ENCODE measurements at places on chromosomes 5 and 9. TPM values are rescaled to one million over a fixed set of nuclear protein-coding genes. Genes with fewer than 3 reads are reported as not detected.

DNA sequence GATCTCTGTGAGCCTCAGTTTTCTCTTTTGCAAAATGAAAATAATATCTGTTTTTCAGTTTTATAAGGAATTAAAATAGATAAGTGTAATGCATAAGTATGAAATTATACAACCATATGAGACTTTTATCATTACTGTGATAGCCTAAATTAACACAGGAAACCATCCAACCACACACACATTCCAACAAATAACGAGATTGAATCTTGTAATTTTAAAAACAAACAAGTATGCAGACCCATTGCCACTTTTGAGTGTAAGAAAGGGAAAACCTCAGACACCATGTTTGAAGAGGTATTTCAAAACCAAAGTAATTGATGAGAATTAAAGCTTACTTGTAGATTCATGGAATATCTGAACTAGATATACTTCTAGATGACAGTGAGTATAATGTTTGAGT is 32.0 kb downstream of the XRCC4 start:
- DNase-seq: no peak

GRCh38 chr5:82291420-82291819 is 13.3 kb upstream of the RPS23 start:
- no peak for DNase-seq

Gene NADK2
- 34.2 TPM for total RNA-seq

Gene CARD6
- 2.5 TPM for total RNA-seq

DNA sequence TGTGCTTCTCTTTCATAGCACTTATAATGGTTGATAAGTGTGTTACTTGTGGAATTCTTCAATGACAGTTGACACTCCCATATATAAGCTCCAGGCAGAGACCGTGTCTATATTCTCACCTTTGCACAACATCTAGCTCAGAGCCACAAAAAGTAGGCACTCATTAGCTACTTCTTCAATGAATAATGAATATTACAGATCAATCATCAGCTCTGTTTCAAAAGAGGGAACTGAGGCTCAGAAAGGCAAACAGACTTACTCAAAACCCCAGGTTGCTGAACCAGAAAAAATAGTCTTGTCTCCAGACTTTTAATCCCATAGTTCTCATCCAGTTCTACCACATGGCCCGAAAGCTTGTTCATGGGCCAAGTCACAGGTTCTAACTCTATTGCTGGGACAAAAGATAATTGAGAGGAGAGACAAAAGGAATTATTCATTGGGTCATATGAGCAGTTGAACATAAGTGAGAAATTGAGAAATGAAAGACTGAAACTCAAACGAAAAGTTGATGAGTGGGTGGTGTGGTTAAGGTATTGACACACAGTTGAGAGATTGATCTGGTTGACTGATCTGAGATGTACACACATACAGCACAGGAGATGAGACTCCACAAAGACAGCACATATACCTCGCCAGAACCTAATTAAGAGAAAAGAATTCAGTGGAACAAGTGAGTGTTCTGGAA is 381.6 kb downstream of the EFNA5 start:
- DNase-seq: no peak

Gene CFAP77
- total RNA-seq: 0.29 TPM

DNA sequence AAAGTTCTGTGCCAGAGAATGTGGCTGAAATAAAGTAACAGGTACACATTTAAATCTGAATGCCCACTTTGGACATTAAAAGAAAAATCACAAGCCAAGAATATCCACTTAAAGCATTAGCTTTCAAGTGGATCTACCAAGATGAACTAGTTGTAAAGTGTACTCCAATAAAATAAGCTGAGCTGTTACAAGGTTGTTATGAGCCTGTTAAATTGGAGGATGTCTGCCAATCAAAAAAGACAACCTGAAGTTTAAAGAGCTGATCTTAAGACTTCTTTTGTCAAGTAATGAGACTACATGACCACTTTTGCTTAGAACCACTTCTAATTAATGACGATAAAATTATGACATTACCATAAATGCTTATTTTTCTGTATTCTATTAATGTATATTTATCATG is 2.4 kb downstream of the FAM200C start:
- no peak for DNase-seq

Gene SGCD
- 5.7 TPM for total RNA-seq

Gene SH3RF2
- 6.8 TPM for total RNA-seq

Gene TMEM174
- not detected for total RNA-seq

- DNase-seq: peak; percentile 51
Measured at GRCh38 chr9:78296201-78296892, 578 bp upstream of the PSAT1 start.

DNA sequence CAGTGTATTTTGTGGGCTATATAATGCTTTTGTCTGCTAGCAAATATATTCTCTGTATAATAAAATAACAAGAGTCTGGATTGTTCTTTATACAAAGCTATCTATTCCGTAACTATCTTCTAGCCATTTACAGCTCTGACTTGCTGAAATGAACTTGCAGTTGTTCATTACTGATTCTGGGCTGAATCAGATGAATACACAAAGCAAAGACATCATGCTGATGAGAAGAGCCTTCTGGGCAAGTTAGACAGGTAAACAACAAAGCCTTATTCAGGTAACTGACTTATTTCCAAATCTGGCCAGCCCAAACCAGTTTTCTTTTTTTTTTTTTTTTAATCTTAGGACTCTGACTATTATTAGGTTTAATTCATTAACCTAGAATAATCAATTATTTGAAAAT is 255.5 kb downstream of the KIAA0825 start:
- no peak for DNase-seq

Gene TMEM215
- total RNA-seq: not detected

Gene PCDHA3
- total RNA-seq: not detected

- DNase-seq: no peak
Measured at GRCh38 chr9:10700915-10701314, 88.1 kb upstream of the PTPRD start.

DNA sequence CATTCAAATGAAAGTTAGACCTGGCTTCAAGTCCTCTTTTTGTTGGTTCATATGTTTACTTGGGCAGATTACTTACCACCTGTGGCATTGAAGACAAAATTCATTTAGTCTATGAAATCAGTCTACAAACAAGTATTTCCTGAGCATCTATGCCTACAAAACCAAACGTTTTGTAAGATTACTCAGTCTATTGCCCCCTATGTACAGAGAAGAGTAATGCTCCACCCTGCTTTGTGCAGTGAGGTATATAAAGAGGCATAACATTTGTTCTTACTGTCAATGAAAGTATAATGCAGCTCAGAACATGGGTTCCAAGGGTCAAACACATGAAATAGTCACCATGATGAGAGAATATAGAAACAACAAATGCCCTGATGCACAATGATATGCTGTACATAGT is 580.7 kb downstream of the KIF4B start:
- DNase-seq: no peak

Gene RASGRF2
- total RNA-seq: 0.98 TPM

- no peak for DNase-seq
Measured at GRCh38 chr5:109876030-109876725, 186.5 kb downstream of the MAN2A1 start.

DNA sequence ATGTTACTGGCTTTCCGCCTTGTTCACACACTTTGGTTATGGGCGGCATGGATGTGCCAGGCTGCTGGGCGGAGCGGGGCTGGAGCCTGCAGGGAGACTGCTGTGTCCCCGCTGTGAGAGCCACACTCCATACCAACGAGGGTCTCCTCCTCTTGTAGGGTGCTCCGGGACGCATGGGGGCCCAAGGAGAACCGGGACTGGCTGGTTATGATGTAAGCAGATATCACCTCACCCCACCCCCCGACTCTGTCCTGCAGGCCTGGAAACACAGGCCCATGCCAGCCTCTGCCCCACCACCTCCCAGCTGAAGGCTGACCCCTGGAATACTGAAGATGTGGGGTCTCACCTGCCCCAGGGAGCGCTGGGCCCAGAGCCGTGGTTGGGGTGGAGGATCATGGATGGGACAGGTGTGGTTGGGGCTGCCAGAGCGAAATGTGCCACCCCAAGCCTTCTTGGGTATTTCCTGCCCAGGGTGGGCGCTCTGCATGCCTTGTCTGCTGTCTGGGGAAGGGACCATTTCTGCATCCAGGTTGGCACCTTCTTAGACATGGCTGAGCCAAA is 39.3 kb upstream of the ORM1 start:
- DNase-seq: no peak

- peak; percentile 95 for DNase-seq
Measured at GRCh38 chr9:115167175-115167574, 49.2 kb upstream of the TNC start.

DNA sequence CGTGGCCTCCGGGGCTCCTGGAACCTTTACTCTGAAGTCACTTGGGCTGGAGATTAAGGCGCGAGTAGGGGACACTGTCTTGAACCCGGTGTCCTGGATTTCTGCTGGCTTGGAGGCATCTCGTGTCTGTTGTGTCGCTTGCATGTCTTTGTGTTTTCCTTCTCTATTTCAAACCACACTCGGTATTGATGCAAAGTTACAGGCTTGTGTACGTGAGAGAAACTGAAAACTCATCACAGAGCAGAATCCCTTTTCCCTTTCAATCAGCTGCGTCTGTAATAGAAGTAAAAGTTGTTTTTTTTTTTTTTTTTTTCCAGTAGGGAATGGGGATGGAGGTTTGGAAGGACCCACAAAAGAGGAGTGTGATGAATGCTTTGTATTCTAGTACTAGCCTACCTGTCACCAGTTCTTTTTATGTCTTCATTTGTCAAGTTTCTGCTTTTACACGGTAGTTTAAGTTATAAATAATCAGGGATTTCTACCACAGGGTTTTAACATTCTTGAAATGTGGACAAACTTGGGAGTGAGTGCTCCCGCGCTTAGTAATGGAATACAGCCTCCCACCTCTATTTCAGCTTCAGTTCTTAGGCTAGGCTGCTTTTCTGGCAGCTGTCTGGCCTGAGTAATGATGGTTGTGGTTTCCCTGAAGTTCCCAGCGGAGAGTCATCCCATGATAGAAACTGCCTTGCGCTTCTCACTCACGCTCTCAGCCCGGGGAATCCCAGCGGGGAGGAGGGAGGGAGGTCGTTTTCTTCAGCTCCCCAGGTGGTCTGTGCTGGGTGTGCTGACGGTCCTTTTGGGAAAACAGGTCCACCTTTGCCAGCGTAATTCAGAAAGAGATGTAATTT is 763 bp downstream of the TJP2 start:
- peak; percentile 92 for DNase-seq

Gene HSD17B3
- total RNA-seq: not detected

Gene RNF183
- total RNA-seq: not detected

DNA sequence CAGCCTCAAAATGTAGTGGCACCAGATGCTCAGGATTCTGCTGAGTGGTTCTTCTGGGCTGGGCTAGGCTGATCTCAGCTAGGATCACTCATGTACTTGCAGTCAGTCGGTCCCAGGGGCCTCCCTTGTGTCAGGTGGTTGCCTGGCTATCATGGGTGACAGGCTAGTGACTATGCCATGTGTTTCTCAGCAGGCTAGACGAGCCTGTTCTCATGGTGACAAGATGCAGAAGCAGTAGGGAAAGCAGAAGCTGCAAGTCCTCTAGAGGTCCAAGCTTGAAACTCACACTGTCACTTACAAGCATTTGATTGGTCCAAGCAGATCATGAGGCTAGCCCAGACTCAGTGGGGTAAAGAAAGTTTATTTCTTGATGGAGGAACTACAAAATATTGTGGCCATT is 15.2 kb upstream of the KCNMB1 start:
- no peak for DNase-seq

DNA sequence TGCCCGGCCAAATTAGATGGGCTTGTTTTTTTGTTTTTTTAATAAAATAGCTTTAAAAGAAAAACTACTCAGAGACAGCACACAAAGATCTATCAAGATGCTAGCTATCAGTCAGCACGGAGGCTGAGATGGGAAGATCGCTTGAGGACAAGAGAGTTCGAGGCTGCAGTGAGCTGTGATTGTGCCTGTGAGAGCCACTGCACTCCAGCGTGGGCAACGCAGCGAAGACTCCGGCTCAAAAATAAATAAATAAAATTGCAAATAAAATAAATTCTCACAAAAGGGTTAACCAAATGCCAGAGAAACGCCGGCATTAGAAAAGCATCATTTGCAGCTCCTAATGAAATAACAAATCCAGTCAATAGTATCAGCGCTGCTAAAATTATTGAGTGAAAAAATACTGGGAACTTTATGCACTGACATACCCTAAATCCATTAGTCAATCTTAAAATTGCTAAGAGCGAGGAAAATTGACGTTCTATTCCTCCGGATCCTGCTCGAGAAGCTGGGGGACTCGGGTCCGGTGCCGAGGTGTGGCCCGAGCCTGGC is 681 bp downstream of the CPLANE1 start:
- peak; percentile 15 for DNase-seq

GRCh38 chr9:97558701-97559101 is 57.2 kb downstream of the TMOD1 start:
- no peak for DNase-seq

DNA sequence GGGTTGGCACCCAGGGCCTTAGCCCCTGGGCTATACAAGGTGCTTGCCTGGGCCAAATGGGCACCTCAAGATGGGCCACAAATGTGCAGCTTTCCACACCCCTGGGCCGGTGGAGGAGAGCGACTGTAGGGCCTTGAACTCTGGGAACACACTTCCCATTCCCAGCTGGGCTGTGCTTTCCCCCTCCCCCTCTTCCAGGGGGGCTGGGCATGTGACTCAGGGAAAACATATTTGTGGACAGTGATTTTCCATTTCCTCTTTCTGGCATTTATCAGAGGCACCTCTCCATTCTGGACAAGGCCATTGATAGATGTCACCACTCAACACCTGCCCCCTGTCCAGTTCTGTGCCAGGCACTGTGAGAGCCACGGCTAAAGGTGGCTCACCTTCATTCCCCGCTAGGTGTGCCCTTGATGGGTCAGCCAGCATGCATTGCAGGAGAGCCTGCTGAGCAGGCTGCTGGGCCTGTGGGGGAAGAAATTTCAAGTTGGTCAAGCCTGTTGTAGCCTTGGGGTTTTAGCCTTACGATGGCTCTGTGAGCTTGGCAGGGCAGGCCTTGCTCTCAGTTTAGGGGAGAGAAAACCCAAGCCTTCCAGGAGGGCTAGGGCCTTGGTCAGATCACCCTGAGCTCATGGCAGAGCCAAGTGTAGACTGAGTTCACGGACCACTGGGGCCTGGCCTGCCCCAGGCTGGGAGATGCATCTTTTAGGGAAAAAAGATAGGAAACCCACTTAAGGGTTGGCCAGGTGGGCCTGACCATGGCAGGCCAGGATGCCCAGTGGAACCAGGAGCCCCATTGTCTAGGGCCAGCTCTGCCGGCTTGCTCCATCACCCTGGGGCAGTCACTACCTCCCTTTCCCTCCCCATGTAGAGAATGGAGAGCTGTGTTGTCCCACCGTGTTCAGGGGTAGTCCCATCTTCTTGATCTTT is 113.9 kb downstream of the DAB2IP start:
- DNase-seq: peak; percentile 61

DNA sequence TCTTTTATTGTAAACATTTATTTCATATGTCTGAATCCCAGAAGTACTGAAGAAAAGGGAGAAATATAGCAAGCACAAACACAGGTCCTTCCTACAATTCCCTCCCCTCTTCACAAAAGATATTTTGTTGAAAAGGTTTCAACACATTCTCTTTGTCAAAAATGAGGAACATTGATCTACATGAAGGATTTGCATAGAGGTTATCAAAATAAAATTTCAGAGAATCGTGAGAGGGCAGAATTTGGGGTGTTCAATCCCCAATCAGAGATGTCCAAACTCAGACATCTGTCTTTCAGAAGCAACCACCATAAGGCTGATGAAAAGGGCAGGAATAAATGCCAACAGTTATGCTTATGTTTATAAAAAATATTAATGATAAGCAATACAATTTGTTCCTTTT is 69.2 kb downstream of the MARCHF3 start:
- DNase-seq: no peak
